ENCODE measurements at places on chromosomes 12 and 14. TPM values are rescaled to one million over a fixed set of nuclear protein-coding genes. Genes with fewer than 3 reads are reported as not detected.

IFI27 gene
- 142 TPM for total RNA-seq

GALNT9 gene
- not detected for total RNA-seq

HECTD4 gene
- total RNA-seq = 27.0 TPM

PLCZ1 gene
- not detected for total RNA-seq

NUAK1 gene
- 68.8 TPM for total RNA-seq

TMEM117 gene
- 8.5 TPM for total RNA-seq

CCDC196 gene
- not detected for total RNA-seq

ADCY4 gene
- total RNA-seq = 115 TPM
